Mesothelial cell of epicardium (in vitro differentiated cells): ENCODE measurements at places on chromosomes 13 and 19.
A peak's percentile ranks its signal among the peaks of the same experiment; 100 is the strongest.

GRCh38 chr19:55173714-55174409 is 6.2 kb downstream of the SYT5 start:
- no peaks in the 10 kb centered on the region for H3K36me3 ChIP-seq
- H3K27me3 ChIP-seq, result peaks cover 98% of the 10 kb centered on the region
- no peak overlapping the region for H3K27ac ChIP-seq
- H3K4me3 ChIP-seq, result peak overlapping the region; percentile 58

DNA sequence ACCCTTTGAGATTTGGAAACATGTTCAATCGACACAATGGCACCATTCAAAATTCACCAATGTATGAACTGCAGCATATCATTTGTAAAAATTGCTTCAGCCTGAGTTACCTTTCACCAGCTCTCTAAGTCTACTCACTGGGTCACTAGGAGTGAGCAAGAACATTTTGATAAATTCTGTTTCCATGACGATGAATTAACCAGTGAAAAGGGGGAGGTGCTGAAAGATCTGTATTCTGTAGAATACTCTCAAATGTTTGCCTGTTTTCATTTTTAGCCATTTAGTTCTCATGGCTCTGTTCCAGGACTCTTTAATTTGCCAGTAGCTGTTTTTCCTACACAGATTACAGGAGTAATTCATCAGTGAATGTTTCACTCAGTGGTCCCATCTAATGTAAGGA is 883.4 kb downstream of the DIAPH3 start:
- H3K27me3 ChIP-seq, result no peaks in the 10 kb centered on the region
- H3K27ac ChIP-seq, result peak overlapping the region; percentile 59
- H3K4me3 ChIP-seq, result no peak overlapping the region
- peaks cover 44% of the 10 kb centered on the region for H3K4me1 ChIP-seq
- H3K36me3 ChIP-seq, result no peaks in the 10 kb centered on the region

GRCh38 chr13:79901336-79901735 is 420.4 kb downstream of the NDFIP2 start:
- no peak overlapping the region for H3K4me3 ChIP-seq
- H3K36me3 ChIP-seq, result no peaks in the 10 kb centered on the region
- DNase-seq, result no peak
- H3K4me1 ChIP-seq, result peaks cover 2% of the 10 kb centered on the region
- no peaks in the 10 kb centered on the region for H3K27me3 ChIP-seq

GRCh38 chr19:4224470-4224869 is 4.9 kb upstream of the EBI3 start:
- DNase-seq, result no peak
- peaks cover 4% of the 10 kb centered on the region for H3K27me3 ChIP-seq
- no peak overlapping the region for H3K4me3 ChIP-seq
- H3K36me3 ChIP-seq, result no peaks in the 10 kb centered on the region
- no peaks in the 10 kb centered on the region for H3K4me1 ChIP-seq

GRCh38 chr13:32073180-32073864 is 41.7 kb downstream of the FRY start:
- peak overlapping the region; percentile 83 for H3K27ac ChIP-seq
- DNase-seq, result no peak

DNA sequence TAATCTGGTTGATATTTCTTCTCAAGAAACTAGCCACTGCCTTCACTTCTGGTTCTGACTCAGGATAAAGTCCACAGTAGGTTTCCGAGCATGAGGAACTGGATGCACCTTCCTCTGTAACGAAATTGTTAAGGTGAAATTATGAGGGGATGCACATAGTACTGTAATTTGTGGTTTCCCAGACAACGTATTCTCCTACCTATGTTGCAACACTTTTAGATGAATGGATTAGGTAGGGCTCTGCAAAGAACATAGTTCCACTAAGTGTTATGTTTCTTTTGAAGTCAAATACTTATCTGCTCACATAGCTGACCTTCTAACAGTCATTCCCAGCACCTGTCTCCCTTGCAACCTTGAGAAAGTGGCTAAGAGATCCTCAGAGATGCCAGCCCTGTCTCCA is 5.7 kb upstream of the ZC3H13 start:
- DNase-seq, result no peak
- H3K4me3 ChIP-seq, result no peak overlapping the region
- peaks cover 17% of the 10 kb centered on the region for H3K27me3 ChIP-seq
- H3K4me1 ChIP-seq, result peaks cover 7% of the 10 kb centered on the region
- H3K27ac ChIP-seq, result no peak overlapping the region

GRCh38 chr19:19532806-19533701 is 4.3 kb downstream of the YJEFN3 start:
- no peak for DNase-seq
- H3K4me3 ChIP-seq, result no peak overlapping the region
- H3K36me3 ChIP-seq, result peaks cover 1% of the 10 kb centered on the region
- H3K27ac ChIP-seq, result no peak overlapping the region
- H3K4me1 ChIP-seq, result peaks cover 23% of the 10 kb centered on the region

DNA sequence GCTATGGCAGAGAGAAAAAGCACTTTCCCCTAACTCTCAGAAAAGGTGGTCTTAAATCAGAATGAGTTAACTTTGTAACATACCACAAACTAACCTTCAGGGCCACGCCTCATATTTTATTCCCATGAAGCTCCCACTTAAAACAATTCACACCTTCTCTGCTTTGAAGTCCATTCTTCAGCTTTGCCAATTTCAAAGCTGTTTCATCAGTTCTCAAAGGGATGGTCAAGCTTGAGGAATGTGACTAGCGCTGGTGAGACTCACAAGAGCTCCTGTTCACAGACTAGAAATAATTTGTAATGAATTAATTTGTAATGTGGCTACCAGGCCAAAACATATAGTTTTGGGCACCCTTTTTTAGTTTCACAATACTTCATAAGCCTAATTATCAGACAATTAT is 68.2 kb downstream of the STK24 start:
- no peak overlapping the region for H3K27ac ChIP-seq
- no peak overlapping the region for H3K4me3 ChIP-seq
- peaks cover 44% of the 10 kb centered on the region for H3K4me1 ChIP-seq
- H3K36me3 ChIP-seq, result peaks cover 25% of the 10 kb centered on the region
- DNase-seq, result no peak

DNA sequence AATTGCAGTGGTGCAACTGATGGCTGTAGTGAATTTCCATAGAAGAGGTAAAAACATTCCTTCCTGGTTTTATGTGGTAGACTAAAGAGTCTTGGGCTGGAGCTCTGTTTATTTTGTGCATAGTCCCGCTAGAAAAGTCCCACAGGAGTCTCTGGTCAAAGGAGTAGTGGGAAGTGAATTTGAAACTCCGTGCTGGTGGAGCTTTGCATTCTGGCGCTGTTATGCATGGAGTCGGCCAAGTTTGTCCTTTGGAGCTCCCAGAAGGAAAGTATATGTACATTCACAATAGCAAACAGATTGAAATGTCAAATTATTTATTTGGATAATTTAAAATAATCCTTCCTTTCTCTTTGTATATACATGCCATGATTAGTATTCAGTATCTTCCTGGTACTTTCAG is 296.5 kb downstream of the LMO7 start:
- no peaks in the 10 kb centered on the region for H3K4me1 ChIP-seq
- H3K4me3 ChIP-seq, result no peak overlapping the region
- H3K27me3 ChIP-seq, result no peaks in the 10 kb centered on the region
- no peak for DNase-seq
- H3K27ac ChIP-seq, result no peak overlapping the region

GRCh38 chr19:10474962-10475451 is 28.1 kb downstream of the KEAP1 start:
- peaks cover 9% of the 10 kb centered on the region for H3K4me1 ChIP-seq
- no peak overlapping the region for H3K4me3 ChIP-seq

DNA sequence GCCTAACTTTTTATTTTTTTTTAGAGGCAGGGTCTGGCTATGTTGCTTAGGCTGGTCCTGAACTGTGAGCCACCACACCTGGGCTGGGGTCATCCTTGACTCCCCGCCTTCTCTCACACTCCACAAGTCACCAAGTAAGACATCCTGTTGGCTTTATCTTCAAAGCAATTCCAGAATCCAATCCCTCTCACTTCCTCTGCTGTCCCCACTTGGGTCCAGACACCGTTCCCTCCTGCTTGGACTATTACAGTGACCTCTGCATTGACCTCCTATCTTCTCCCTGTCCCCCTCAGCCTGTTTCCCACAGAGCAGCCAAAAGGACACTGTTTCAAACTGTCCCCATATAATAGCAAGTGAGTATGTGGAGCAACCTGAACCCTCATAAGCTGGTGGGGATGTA is 4.7 kb upstream of the GNG8 start:
- DNase-seq, result no peak
- peaks cover 34% of the 10 kb centered on the region for H3K27me3 ChIP-seq
- H3K27ac ChIP-seq, result peak overlapping the region; percentile 62
- peaks cover under 1% of the 10 kb centered on the region for H3K36me3 ChIP-seq
- peak overlapping the region; percentile 37 for H3K4me3 ChIP-seq

DNA sequence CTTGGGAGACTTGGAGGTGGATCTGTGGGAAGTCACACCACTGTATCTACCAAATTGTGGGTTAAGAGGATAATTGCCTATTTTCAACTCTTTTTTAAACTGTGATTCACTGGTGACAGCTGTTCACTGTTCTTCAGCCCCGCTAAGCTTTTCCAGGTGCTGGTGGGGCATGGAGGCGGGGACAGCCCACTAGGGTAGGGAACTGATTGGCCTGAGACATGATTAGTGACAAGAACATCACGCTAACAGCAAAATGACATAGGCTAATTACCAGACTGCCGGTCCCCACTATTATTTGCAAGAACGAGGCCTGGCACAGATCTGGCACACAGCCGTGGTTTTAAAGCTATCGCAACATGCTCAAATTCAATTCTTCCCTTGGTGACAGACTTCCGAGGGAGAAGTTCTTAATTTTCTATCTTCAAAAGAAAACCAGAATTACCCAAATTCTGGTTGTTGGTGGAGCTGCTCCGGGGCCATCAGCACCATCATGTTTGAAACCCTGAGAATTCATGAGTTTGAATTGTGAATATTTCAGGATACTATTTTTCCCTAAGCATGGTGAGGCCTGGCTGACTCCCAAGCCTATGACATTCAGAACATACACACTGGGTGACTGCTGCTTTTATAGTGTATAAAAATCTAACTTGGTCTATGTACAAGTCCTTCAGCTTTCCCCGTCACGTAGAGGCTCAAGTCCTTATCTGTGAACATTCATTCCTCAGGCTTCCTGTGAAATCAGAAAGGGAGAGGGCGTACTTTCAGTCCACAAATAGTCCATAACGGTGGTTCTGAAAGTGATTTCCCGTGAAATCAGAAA is 17.9 kb downstream of the DOCK9 start:
- H3K27ac ChIP-seq, result no peak overlapping the region
- no peaks in the 10 kb centered on the region for H3K27me3 ChIP-seq

GRCh38 chr19:48926909-48927308 is 6.6 kb upstream of the DHDH start:
- peaks cover 9% of the 10 kb centered on the region for H3K36me3 ChIP-seq
- no peak overlapping the region for H3K4me3 ChIP-seq
- DNase-seq, result peak; percentile 47
- peak overlapping the region; percentile 91 for H3K27ac ChIP-seq
- H3K27me3 ChIP-seq, result peaks cover under 1% of the 10 kb centered on the region

DNA sequence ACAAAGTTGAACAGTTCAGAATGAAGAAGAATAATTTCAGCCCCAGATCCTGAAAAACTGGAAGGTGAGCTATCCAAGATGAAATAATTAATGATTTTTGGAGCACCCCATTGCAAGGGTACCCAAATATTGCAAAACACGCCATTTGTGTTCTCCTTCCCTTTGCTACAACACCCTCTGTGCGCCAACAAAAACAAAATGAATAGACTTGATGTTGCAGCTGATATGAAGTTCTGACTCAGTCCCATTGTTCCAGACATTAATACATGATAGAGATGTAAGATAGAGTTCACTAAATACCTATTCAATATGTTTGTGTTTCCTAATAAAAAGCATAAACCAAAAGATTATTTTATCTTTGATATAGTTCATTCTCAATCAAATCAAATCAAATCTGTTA is 287.5 kb upstream of the SOX21 start:
- H3K36me3 ChIP-seq, result no peaks in the 10 kb centered on the region
- no peak overlapping the region for H3K4me3 ChIP-seq
- peaks cover 4% of the 10 kb centered on the region for H3K4me1 ChIP-seq
- no peak for DNase-seq

GRCh38 chr13:33284031-33284430 is 1.5 kb downstream of the STARD13 start:
- H3K27ac ChIP-seq, result peak overlapping the region; percentile 97
- H3K4me1 ChIP-seq, result peaks cover 56% of the 10 kb centered on the region
- H3K27me3 ChIP-seq, result no peaks in the 10 kb centered on the region
- H3K36me3 ChIP-seq, result no peaks in the 10 kb centered on the region
- peak overlapping the region; percentile 84 for H3K4me3 ChIP-seq

- H3K4me1 ChIP-seq, result no peaks in the 10 kb centered on the region
- peaks cover 63% of the 10 kb centered on the region for H3K27me3 ChIP-seq
- H3K36me3 ChIP-seq, result no peaks in the 10 kb centered on the region
- H3K4me3 ChIP-seq, result no peak overlapping the region
- no peak overlapping the region for H3K27ac ChIP-seq
Observed at GRCh38 chr13:111598747-111599146, 278.3 kb downstream of the TEX29 start.

- peaks cover 5% of the 10 kb centered on the region for H3K27me3 ChIP-seq
- no peak for DNase-seq
- H3K4me1 ChIP-seq, result no peaks in the 10 kb centered on the region
- H3K4me3 ChIP-seq, result no peak overlapping the region
Observed at GRCh38 chr19:13705928-13706447, 58.3 kb upstream of the MRI1 start.

DNA sequence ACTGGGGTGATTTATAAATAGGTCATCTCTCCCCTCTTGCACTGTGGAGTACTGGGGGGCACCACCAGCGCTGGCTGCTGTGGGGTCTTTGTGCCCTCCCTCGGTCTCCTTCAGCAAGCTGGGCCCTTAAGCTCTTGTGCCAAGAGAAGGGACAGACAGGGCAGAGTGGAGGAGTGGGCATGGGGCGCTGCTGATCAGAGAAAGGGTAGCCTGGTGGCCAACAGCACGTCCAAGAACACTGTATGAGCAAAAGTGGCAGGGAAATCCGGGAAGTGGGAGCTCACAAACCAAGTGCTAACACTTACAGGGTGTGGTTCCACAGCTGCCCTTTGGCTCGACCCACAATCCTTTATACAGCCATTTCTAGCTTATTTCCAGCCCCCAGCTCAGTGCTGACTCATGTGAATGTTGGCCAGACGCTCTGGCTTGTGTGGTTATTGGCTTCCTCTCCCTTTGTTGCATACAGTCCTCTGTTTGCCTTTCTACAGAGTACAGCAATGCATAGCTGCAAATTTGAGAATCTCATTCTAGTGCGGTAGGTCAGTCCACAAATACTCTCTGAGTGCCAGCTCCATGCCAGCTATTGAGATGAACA is 298.8 kb downstream of the SHISA2 start:
- H3K4me1 ChIP-seq, result peaks cover 7% of the 10 kb centered on the region
- H3K36me3 ChIP-seq, result no peaks in the 10 kb centered on the region
- H3K27ac ChIP-seq, result no peak overlapping the region
- H3K27me3 ChIP-seq, result peaks cover 5% of the 10 kb centered on the region
- no peak overlapping the region for H3K4me3 ChIP-seq
